Kidney (tissue), 22 donors: ENCODE measurements at places on chromosomes 7 and 10. TPM values are rescaled to one million over a fixed set of nuclear protein-coding genes. Genes with fewer than 3 reads are reported as not detected.

GRCh38 chr7:140176122-140176701, 571 bp downstream of the KDM7A start:
- no peak for DNase-seq

GRCh38 chr10:131111007-131111406, 200.5 kb downstream of the TCERG1L start:
- no peak for DNase-seq

DNA sequence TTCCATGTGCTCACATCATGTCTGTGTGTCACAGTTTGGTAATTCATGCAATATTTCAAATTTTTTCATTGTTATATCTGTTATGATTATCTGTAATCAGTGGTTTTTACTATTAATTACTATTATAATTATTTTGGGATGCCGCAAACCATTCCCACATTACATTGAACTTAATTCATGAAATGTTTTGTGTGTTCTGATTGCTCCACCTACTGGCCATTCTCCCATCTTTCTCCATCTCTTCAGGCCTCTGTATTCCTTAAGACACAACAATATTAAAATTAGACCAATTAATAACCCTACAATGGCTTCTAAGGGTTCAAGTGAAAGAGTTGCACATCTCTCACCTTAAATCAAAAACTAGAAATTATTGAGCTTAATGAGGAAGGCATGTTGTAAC, 398.5 kb downstream of the PCDH15 start:
- no peak for DNase-seq

- no peak for DNase-seq
These were observed 135.1 kb downstream of the CHRM2 start for GRCh38 chr7:137003566-137003965.

GRCh38 chr10:5390607-5391205, 13.9 kb downstream of the TUBAL3 start:
- no peak for DNase-seq

- no peak for DNase-seq
These were observed 561.7 kb downstream of the PTPRN2 start for GRCh38 chr7:158025686-158026600.

GRCh38 chr10:69936091-69936490, 116.6 kb upstream of the MACROH2A2 start:
- no peak for DNase-seq

GRCh38 chr10:6385665-6386064, 182.9 kb downstream of the PFKFB3 start:
- no peak for DNase-seq

- DNase-seq, result no peak
These were observed 28.3 kb downstream of the CCDC3 start for GRCh38 chr10:12973149-12973718.

DNA sequence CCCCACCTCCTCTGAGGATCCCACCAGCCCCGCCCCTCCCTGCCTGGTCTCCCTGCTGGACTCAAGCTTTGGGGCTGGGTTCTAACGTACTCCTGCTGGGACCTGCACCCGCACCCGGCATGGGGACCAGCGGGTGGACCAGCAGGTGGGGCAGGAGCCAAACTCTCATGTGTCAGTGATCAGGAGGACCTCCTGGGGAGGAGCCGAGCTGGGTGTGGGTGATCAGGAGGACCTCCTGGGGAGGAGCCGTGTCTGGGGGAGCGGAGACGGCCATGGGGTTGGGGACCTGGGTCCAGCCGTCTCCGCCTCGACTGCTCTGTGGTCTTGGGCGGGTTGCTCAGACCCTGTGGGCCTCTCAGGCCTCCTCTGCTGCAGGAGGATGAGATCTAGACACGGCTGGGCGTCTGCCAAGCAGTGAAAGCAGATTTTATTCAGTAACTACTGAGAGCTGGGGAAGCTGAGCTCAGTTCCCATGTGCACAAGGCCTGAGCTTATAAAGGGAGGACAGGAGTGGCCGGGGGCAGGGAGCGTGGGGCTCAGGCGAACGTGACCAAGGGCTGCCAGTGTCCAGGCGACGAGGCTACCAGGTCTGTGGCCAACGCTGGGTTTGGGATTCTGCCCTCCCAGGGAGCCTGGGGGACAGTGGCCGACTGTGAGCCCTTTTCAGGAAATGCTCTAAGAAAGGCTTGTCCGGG, 33.6 kb upstream of the UTF1 start:
- no peak for DNase-seq

DNA sequence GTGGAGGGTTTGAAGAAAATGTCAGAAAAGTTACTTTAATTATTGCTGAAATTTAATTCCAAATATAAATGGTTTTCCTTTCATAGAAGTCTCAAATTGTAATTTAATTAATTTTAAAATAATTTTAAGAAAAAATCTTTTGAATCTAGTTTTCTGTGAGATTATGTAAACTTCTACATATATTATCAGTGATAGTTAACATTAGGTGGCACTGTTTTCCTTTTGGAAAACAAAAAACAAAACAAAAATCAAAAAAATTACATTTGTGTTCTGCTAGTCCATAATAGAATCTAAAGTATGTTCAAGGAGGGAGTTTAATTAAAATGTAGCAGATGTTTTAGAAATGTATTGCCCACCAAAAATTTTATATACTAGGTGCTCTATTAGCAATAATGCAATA, 1456.7 kb downstream of the REEP3 start:
- no peak for DNase-seq

DNA sequence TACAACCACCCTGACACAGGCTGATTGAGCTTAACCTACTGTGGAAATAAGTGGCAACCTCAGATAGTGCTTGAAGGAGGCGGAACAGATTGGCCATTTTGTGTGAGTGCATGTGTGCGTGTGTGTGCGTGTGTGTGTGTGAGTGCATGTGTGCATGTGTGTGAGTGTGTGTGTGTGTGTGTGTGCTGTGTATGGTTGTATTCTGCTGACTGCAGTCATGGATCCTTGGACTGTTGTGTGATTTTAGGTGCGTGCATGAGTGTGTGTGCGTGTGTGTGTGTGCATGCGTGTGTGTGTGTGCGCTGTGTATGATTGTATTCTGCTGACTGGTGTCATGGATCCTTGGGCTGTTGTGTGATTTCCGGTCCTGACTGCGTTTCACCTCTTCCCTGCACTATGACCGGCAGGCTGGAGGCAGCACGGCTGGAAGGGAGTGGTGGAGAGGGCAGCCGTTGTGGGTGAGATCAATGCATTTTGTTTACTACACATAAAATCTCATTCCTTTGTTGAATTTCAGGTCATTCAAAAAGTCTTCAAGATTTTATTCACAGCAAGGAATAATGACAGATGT, 6.3 kb downstream of the IQCE start:
- no peak for DNase-seq

GRCh38 chr7:126657599-126658358, 595.0 kb downstream of the GRM8 start:
- no peak for DNase-seq

GRCh38 chr7:107551936-107552335, 11.8 kb downstream of the COG5 start:
- no peak for DNase-seq

DNA sequence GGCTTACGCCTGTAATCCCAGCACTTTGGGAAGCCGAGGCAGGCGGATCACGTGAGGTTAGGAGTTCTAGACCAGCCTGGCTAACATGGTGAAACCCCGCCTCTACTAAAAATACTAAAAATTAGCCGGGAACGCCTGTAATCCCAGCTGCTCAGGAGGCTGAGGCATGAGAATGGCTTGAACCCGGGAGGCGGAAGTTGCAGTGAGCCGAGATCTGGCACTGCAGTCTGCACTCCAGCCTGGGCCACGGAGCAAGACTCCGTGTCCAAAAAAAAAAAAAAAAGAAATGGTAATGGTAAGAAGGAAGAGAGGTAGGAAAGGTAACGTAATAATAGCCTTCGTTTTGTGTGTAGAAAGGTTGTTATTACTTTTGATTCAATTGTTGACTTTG, 1.2 kb downstream of the HSPA14 start:
- no peak for DNase-seq

DNA sequence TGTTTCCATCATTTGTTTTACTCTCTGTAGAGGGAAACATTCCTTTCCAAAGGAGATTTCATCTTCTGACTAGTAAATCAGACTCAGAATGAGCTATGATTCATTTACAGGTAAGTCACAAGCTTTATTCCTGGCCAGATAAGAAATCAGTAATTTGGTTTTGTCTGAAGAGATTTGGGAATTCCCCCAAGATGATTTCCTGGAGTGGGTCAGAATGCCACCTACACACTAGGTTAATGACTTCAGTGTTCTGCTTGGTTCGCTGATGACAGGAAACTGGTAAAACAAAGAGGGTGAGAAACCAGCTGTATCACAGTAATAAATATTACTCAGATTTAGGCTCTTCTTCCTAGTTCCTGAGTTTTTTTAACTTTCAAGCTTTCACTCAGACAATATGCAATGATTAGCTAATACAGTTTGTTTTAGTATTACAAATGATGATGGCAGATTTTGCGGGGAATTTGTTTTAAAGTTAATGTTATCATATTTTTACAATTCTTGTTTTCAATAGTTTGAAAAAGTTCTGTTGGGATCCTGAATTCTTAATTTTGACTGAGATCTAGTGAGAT, 8.3 kb upstream of the ASZ1 start:
- DNase-seq, result no peak

DNA sequence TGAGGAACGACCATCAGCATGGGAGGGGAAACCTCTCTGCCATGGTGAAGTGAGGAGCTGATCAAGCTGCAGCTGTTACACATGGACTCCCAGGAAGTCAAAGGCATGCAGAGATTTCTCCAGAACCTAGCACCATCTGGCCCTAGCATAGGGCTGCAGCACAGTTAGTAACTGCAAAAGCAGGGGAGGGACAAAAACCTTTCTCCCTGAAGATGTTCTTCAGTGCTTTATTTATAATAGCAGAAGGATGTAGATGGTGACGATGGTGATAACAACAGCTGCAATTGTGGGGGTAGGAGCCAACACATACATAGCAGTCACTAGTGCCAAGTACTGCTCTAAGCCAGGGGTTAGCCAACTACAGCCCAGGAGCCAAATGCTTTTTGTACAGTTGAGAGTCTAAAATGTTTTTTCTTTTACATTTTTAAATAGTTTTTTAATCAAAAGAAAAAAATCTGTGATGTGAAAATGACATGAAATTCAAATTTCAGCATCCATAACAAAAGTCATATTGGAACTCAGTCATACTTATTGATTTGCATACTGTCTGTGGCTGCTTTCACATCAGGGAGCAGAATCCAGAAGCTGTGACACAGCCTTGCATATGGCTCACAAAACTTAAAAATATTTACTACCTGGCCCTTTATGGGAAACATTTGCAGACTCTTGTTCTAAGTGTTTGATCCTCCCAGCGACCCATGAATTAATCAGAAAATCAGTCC, 299.5 kb downstream of the ELMO1 start:
- no peak for DNase-seq

GRCh38 chr10:43172645-43173044, 34.4 kb downstream of the CSGALNACT2 start:
- no peak for DNase-seq

DNA sequence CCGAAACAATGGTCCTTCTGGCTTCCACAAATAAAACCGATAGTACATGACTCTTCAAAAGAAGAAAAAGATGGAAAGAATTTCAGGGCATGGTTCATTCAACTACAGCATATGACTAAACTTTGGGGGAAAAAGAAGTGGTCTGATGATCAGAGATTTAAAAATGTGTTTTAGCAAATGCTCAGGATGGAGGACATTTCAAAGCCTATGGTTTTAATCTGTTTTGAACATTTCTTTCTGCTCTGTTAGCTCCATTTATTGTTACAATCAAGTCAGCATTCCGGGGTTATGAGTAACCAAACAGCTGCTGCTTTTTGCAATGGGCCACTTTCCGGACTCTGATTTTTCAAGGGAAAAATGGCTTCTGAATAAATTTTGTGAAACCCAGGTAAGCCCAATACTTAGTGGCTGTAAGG, 142.4 kb downstream of the CUBN start:
- DNase-seq, result no peak

DNA sequence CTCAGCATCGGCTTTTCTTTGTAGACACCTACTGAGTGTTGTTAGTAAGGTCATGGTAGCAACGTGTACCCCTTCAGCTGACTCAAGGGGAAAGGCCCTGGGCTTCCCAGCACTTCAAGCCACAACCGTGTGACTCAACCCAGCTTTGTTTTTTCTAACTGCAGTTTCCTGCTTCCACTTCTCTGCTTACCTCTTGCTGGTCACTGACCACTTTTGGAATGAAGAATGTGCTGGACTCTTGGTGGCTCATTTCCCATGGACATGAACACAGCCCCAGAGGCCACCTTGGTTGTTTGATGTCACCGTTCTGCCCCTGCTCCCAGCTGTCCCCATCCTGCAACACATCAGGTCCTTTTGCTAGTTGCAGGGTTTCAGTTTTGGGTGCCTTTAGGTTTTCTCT, 69.5 kb upstream of the ZNF438 start:
- no peak for DNase-seq

DNA sequence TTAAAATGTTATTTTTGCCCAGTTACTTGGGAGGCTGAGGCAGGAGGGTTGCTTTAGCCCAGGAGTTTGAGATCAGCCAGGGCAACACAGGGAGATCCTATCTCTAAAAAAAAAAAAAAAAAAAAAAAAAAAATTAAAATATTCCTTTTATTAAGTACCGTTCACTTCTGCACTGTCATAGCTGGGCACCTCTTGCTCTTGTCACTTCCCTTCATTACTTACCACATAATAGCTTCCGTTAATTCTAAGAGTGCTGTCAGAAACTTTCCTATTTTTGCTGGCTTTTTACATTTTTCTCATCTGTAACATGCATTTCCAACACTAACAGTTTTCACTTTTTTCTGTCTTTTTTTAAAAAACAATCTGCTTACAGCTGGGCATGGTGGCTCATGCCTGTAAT, 132.9 kb downstream of the PIP4K2A start:
- no peak for DNase-seq

DNA sequence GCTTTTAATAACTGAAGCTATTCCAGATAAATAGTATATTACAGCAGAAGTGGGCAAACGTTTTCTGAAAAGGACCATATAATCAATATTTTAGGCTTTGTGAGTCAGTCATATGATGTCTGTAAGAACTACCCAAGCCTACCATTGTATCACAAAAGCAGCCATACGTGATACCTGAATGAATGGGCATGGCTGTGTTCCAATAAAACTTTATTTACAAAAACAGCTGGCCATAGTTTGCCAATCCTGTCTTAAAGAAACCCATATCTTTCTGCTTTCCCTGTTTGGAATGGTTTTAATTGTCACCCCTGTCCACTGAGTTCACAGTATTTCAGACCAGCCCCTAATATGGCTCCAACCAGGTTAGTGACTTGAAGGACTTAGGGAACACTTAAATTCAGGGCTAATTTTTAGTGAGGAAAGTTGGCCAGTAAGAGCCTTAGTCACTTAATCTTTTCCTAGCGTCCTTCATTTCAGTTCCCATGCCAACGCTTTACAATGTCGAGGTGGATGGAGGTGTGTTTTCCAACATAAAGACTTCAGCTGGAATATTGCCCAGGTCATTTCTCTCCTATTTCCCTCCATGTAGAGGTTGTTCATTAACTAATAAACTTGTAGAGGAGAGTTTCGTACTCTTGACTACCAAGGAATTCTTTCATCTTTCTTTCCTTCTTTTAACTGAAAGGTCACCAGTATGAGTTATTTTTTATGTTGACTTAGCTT, 184.5 kb downstream of the TRIL start:
- no peak for DNase-seq

Gene PNLIPRP2
- polyA plus RNA-seq, result not detected

Gene LMTK2
- 3.3 TPM for polyA plus RNA-seq

Gene TAS2R4
- polyA plus RNA-seq, result not detected

Gene NKX1-2
- not detected for polyA plus RNA-seq
